Caudate nucleus (tissue), 63 donors: ENCODE measurements at places on chromosomes 7 and 10.

DNA sequence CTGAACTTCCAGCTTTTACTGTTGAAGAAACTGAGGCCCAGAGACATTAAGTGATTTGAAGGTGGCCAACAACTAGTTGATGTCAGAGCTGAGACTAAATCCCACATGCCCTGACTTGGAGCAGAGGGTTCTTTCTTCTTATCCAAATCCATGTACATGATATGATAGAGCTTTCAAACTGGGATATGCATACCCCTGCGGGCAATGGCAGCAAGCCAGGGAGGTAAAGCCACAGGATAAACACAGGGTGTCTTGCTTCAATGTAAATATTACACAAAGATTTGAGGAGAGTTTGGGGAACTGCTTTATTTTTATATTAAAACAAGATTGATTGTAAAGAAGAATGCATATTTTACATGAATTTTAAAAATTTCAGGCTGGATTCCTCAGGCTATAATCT lies 2.3 kb upstream of the LRRC72 start:
- no peak for DNase-seq

DNA sequence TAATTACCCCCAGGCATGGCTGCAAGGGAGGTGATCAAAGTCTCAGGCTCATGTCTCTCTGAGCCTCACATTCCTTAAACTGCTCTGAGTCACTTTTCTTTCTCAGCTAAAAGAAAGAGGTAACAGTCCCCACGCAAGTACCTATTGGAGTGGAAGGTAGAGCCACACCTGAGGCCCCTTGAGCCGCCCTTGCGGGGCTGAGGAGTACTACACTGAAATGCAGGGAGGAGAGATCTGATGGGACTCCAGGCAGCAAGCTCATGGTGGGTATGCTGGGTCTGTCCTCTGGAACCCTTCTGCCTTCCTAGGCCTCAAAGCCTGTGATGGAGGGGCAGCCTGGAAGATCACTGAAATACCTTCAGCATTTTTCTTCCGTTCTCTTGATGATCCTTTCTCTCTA lies 960.0 kb downstream of the DNAJB9 start:
- DNase-seq, result no peak

DNA sequence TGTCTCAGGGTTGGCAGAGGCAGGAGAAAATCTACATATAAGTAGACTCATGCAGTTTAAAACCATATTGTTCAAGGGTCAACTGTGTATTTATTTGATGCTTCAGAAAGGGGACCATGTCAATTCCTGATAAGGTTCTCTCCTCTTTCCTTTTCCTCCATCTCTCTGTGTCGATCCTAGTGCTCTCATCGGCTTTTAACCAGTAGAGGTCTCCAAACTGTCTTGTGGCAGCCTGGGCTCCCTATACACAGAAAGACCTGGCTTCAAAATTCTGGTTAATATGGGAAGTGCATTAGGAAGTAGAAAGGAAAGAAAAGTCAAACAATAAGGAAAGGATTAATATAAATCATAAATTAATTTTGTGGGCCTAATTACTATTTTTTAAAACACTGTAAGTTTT lies 304.4 kb upstream of the C7orf33 start:
- no peak for DNase-seq

DNA sequence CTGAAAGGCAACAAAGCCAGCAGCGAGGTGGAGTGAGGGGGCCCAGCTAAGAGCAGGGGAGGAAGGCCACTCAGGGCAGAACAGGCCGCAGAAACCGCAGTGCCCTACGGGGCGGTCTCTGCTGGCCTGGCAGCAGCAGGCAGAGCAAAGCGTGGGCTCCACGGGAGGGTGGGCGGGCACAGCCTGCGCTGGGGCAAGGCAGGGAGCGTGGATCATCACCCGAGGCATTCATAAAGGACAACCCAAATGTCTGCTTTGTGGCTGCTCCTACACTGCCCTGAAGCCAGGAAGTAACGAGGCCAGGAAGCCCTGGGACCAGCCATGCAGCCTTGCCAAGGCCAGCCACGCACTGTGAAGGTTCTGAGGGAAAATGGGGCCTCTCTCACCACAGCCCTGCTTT lies 127.5 kb downstream of the MAD1L1 start:
- no peak for DNase-seq

DNA sequence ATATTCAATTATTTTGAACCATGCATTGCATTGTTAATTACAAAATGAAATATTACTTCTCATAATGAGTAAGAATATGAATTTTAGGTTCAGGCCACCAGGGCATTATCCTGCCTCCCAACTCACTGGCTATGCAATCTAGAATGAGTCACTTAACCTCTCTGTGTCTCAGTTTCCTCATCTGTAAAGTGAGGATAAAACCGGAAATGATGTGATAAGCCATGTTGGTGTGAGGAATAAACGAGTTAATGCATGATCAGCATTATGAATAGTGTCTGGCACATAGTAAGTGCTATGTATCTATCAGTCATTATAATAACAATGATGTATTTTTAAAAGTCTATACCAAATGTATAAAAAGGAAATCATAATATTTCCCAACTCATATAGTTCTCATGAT lies 85.5 kb downstream of the SEMA3D start:
- no peak for DNase-seq

- DNase-seq, result no peak
Observed at GRCh38 chr10:43037440-43037839, 39.4 kb upstream of the RET start.

- DNase-seq, result no peak
Observed at GRCh38 chr7:24411226-24411625, 127.2 kb downstream of the NPY start.

- peak; percentile 22 for DNase-seq
Observed at GRCh38 chr10:33180390-33180789, 154.1 kb downstream of the NRP1 start.

DNA sequence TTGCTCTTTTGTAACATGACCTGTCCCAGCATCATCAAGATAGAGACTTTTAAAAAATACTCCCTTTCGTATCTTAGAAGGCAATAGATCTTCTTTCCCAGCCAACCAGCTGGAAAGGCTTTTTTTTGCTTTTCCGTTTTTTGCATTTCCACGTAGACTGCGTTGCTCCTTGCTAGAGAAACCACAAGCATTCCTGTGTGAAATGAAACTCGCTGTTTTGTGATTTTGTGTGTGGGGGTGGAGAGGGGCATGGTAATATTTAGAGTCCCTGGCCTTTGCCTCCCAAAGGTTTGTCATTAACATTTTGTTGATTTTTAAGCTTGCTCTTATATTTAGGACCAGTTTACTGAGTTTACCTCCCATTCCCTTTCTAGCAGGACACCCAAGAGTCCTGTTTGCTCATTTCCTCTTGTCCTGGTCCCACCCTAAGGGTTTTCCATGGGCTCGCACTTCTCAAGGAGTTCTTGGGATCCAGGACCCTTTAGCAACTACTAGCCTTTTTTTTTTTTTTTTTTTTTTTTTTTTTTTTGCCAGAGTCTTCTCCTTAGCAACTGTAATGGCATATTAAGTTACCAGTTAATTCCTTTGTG lies 243.6 kb downstream of the BICC1 start:
- DNase-seq, result no peak
